Neuronal stem cell (in vitro differentiated cells): ENCODE measurements at places on chromosomes 6 and 20.

DNA sequence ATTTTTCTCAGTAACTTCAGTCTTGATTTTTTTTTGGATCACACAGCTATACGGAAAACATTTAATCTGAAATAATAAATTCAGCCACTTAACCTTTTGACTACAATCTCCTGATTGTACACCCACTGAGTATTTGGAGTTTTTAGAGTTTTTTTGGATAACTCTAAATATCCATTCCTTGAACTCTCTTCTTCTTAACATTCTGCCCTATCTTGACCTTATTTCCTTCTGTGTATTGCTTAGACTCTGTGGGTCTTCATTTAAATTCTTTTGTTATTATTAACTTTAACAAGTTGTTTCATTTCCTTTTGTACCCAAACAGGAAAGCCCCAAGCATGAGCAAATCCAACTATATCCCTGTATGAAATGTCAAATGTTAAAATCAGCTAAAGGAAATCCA is 170.2 kb upstream of the PTCHD4 start:
- DNase-seq, result no peak

DNA sequence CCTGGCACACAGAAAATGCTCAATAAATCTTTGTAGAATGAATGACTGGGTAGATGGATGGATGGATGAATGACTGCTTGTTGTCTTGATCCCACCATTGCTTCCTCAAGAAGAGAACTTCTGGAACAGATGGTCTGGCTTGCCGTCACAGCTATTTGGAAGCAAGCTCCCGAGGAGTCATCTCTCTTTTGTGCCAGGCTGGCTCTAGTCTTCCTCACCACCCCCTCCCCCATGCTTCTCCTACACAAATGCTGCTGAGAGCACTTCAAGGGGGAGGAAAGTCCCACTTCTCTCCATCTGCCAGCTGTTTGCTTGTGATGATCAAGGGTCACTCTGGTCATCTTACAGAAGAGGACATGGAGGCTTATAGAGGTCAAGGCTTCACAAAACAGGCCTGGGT is 11.6 kb upstream of the KCNG1 start:
- DNase-seq, result no peak

DNA sequence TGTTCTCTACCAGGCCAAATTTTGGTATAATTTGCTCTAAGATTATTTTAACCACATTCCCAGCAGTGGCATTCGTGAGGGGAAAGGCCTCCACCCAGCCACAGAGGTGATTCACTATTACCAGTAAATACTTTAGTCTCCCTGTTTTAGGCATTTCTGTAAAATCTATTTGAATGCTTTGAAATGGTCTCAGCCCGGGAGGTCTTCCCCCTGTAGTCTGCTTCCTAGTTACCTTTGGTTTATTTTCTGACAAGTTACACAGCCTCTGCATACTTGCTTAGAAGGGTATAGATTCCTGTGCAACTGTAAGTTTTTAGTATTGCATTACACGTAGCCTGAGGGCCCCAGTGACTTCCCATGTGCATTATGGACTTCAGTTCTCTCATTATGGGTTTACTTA is 248.7 kb downstream of the C6orf118 start:
- no peak for DNase-seq

DNA sequence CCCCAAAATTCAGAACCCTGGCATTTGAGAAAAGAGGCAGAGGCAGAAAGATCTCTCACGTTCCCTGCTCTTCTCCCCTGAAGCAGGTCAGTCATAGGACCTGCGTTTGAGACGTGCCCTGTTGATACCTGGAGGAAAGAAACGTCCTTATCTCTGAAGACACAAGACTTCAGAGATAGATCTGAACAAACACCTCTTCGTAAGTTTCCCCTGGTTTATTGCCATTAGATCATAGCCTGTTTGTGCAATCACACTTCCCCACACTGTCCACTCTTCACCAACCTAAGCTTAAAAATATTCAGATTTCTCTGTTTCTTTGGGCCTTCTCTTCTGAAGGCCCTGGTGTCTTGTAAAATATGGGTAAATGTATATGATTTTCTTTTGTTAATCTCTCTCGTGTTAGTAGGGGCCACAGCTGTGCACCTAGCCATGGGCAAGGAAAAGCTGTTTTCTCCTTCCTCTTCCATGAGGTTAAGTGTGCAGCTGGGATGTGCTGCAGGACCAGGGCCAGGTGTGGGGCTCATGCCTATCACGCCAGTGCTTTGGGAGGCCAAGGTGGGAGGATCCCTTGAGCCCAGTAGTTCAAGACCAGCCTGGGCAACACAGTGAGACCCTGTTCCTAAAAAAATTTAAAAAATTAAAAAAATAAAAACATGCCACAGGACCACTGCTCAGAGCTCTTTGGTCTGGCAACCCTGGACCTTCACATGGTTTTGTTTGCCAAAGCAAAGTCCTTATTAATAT is 4.7 kb upstream of the SLC22A2 start:
- no peak for DNase-seq

DNA sequence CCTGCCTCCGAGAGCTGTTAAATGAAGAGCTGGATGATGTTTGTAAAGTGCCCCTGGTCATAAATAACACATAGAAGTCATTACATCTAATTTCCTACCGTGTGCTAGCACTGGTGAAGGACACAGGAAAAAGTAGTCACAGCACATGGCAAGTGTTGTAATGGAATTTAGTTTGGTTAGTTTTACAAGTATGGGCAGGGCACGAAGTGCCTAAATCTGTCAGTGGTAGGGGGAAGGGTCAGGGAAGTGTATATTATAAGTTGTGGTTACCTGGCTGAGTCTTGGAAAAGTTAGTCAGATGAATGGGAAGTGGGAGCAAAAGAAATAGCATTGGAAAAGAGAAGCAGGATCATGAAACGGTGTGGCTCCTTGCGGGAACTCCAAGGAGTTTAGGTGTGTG is 1.6 kb downstream of the RIPPLY2 start:
- DNase-seq, result no peak

DNA sequence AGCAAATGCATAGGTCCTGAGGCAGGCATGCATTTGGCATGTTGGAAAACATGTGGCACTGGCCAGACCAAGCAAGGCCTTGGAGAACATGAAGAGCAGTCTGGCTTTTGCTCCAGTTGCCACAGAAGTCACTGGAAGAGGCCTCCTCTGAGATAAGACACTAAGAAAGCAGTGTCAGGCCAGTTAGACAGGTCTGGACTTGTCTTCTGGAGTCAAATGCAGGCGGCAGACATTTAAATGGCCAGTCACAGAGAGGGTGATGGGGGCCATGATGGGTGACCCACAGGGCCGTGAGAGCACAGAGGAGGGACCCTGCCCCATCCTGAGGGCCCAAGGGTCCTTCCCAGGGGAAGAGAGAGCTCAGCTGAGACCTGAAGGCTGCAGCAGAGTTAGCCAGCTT is 26.7 kb upstream of the ADA start:
- DNase-seq, result no peak
